Activated T-helper 1 cell treated with Interleukin-2 at 50 U/mL for 16 hours (primary cell): ENCODE measurements at places on chromosomes 16 and 17.

DNA sequence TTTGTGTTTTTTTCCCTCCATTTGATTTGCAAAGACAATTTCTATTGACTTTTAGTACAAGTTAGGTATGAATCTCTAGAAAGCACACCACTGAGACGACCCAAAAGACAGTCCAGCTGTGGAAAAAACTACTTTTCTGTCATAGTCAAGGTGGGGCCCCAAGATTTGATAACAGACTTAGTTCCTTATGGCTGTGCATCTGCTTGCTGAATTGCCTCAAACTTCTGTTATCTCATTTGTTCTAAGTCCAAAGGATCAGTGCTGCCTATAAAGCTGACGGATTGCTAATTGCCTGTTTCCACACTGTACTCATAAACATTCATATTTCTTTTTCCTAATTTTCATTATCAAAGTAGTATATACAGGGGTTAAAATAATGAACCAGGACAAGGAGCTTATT, 180.8 kb downstream of the SPECC1 start:
- no peak for DNase-seq

DNA sequence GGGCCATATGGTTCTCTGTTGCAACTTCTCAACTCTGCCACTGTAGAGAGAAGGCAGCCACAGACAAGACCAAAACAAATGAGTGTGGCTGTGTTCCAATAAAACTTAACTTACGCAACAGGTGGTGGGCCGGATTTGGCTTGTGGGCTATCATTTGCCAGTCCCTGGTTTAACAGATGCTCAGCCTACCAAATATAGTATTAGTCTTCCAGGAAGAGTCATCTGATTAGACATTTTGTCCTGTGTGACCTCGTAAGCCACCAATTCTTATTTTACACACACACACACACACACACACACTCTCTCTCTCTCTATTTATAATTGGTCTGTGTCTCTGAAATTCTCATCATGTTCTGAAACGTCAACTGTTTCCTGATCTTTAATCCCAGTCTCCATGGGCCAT, 245.9 kb downstream of the XYLT1 start:
- no peak for DNase-seq

DNA sequence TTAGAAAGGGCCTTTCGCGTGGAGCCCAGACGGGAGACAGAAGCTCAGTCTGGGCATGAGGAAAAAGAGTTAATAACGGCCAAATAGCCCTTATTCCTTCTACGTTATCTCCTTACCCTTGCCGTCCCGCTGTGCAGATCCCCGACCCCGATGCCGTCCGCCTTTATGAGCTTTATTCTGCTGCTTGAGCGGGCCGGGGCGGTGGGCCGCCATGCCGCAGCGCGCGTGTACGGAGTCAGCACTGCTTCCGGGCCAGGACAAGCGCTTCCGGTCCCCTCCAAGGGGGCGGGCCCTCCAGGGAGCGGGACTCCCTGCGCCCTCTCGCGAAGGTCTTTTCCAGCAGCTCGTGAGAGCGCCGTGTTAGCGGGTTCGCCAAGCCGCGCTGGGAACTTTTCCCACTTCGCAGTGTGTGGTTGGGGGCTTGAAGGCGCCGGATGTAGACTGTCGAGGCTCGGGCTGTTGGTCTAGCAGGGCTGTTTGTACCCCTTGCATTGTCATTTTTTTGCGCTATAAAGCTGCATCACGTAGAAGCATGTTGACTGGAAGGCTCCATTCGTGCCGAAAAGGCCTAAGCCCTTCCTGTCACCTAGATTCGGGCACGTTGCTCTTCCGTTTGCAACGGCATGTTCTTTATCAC, at the start of gene TSR1:
TSS of gene TSR1 (minus strand) at position 243 of the 637 bp plus-strand sequence. CDS start at position 213, 30 bp downstream.
- DNase-seq: peak; percentile 85

- no peak for DNase-seq
Observed at GRCh38 chr17:30819971-30820705, 4.4 kb downstream of the CRLF3 start.

DNA sequence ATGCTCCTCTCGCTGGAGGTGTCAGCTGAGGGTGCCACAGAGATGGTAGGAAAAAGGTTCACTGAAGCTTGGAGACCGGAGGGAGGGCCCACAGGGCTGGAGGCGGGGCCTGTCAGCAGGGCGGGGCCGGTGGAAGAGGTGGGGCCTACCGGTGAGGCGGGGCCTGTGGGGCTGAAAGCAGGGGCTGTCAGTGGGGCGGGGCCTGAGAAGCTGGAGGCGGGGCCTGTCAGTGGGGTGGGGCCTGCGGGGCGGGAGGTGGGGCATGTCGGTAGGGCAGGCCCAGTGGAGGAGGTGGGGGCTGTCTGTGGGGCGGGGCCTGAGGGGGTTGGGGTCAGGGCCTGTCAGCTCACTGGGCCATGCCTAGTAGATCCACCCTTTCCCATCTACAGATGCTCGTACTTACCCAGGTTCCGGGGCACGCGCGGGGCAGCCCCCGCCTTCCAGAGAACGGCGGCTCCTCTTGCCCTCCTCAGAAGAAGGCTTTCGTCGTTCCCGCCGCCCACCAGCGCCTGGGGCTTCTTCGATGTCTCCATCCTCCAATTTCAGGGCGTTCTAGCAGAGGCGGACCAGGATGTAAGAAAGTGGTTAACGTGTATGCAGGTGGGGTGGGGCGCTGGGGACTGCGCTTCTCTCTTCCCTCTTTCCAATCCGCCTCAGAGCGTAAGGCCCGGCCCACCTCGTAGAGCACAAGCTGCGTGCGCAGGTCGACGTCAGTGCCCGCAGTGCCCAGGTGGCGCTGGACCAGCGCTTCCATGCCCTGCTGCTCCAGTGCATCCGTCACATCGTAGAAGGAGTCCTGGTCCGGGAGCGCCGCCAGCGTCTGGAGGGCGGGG, 9.8 kb downstream of the TMEM208 start:
- DNase-seq: peak; percentile 48

DNA sequence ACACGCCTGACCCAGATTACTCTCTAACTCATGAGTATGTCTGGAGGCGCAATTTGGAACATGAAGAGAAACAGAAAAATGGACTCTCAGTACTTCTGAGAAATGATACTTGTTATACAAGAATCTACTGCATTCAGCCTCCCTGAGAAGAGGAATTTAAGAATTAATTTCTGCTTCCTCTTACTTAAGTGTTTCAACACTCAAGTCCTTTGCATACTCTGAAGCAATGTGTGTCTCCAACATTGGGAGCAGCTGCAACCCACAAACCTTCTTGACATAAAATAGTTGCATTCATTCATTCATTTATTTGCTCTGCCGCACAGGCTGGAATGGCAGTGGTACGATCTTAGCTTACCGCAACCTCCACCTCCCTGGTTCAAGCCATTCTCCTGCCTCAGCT, 199.8 kb downstream of the NPIPA7 start:
- DNase-seq: no peak

DNA sequence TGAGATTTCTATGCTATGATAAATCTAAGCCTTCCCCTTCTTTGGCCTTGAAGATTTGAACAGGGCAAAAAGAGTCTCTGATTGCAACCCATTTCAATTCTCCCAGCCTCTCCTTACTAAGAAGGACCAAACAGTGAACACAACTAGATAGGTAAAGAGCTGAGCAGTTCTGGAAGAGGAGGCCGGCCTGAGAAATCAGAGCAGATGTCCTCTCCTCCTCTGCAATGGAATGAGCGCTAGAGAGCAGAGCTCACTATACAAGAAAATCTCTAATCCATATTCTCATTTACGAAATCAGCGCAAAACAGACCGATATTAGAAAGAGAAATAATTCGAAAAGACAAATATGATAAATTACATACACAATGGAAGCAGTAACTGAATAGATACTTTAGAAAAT, 124.2 kb downstream of the CDK5R1 start:
- no peak for DNase-seq
